Activated CD4-positive, alpha-beta T cell treated with anti-CD3 and anti-CD28 coated beads for 36 hours (primary cell): ENCODE measurements at places on chromosomes 3 and 15. TPM values are rescaled to one million over a fixed set of nuclear protein-coding genes. Genes with fewer than 3 reads are reported as not detected.

The AADACL2 gene
- total RNA-seq: not detected

The ARNT2 gene
- total RNA-seq: 0.05 TPM

The GLDN gene
- total RNA-seq: not detected

The HIGD2B gene
- total RNA-seq: not detected

The ARGFX gene
- total RNA-seq: not detected

The SCAANT1 gene
- total RNA-seq: not detected

- peak; percentile 6 for DNase-seq
These were observed 42.7 kb downstream of the HDGFL3 start for GRCh38 chr15:83164771-83165404.

DNA sequence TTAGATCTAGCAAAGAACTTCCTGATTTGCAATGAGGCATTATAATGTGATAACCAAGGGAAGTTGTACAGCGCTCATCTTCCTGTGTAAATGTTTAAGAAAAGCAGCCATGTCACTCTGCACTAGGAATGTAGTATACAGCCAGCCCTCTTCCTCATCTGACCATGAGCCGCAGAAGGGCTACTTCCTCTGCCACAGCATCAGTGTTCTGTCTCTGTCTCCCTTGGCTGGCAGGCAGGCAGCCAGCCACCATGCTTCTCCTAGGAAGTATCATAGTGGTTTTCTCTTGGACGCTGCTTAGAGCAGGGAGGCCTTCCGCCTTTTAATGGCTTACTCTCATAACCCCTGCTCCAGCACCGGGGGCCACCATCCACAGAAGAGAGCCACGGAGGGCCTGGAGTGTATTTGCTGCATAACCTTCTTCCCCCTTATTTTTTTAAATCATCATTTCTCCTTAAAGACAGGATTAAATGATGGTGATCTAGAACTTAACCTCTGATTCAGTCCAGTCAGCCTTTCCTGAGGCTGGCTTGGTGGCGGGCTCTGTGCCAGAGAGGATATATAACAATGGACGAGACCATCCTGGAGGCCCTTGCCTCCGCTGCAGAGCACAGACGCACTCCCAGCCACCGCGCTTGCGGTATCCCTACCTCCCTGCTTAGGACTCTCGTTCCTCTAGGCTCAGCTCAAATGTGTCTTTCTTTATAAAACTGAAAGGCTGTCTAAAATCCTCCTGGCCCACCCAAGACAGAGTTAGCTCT is 57.3 kb upstream of the PLXNA1 start:
- no peak for DNase-seq

DNA sequence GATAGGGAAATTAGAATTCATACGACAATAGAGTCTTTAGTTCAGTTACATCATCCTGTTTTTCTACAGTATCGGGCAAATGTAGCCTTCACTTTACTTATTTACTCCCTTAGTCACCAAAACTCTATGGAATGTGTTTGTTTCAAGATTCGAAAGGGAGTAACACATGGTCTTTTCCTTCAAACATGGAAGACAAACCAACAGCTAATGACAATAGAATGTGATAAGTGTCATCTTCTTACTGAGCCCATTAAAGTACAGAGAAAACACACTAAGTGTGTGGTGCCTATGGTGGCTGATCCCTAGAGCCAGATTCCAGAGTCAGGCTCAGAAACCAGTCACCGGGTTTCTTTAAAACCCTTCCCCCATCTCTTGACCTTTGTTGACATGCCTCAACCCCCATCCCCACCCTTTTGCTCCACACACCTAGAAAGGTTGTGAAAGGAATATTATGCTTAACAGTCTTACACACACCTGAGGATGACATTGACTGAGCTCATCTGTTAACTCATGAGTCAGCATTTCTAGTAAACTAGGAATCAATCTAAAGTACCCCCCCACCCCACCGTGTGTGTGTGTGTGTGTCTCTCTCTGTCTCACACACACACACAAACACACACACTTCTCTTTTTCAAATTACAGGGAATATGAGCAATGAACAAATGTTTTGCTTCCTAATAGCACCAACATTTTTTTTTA is 549.6 kb upstream of the CCDC54 start:
- DNase-seq: no peak
